Epithelial cell of proximal tubule (primary cell): ENCODE measurements at places on chromosomes 11 and 22. TPM values are rescaled to one million over a fixed set of nuclear protein-coding genes. Genes with fewer than 3 reads are reported as not detected.

The APOL1 gene
- 5.7 and 7.2 TPM in 2 replicates for total RNA-seq

The KCNK7 gene
- total RNA-seq = 0.17 TPM in 1 of 2 replicates, not detected in the other

The A4GALT gene
- total RNA-seq = 16.2 and 17.8 TPM in 2 replicates

The XNDC1N gene
- 3.6 and 10.6 TPM in 2 replicates for total RNA-seq

The INPP5J gene
- total RNA-seq = 1.2 and 3.0 TPM in 2 replicates
